Frontal cortex (tissue), 4 donors: ENCODE measurements at places on chromosomes 4 and X.

- no peak for DNase-seq
Observed at GRCh38 chrX:154298312-154298711, 2.7 kb downstream of the TKTL1 start.

DNA sequence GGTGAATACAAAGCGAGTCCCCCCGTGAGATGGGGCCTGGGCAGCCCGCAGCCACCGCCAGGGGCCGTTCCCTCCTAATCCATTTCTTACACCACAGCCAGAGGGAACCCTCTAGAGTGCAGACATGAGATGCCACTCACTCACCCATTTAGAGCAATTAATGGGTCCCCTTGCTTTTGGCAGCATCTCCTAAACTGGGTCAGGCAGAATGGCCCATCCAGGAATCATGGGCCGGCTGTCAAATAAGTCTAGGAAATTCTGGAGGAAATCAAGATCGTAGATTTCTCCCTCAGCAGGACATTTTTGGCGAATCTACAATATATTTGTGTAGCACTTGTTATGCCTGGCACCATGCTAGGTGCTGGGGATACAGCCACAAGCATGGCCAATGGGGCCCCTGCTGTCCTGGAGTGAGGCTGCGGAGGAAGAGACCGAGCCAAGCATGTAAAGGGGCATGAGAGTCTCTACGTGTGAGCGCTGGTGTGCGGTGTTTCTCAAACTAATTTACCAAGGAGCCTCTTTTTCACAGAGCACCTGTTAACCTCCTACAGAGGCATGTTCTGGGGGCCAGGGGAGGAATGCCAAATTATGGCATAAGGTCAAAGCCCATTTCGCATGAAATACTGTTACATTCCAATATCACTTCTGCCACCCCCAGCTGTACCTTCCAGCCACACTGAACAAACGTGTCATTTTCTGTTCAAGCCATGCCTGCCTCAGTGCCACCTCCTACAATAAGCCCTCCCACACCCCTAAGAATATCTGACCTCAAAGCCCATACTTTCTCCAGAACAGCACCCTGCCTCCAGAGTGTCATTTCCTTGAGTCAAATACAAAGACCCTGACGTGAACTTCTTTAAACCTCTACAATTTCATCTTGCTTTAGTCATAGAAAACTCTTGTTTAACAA is 28.1 kb upstream of the JAKMIP1 start:
- no peak for DNase-seq

DNA sequence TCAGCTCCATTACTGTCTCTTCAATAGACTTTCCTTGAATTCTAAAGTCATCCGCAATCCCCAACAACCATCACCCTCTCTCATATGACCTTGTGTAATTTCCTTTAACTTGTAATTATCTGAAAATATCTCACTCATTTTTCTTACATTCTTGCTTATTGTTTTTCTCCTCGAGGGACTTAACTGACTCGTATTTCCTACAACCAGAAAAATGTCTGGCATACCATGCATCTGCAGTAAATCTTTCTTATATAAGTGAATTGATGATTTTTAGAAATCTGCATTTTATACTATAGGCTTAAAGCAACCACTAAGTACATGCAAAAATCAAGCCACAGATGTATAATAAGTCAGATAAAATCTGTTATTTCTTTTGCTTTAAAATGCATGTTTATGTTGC is 276.7 kb downstream of the UNC5C start:
- DNase-seq: no peak

- DNase-seq: peak; percentile 34
Observed at GRCh38 chrX:130173190-130173895, 1.6 kb downstream of the RAB33A start.

DNA sequence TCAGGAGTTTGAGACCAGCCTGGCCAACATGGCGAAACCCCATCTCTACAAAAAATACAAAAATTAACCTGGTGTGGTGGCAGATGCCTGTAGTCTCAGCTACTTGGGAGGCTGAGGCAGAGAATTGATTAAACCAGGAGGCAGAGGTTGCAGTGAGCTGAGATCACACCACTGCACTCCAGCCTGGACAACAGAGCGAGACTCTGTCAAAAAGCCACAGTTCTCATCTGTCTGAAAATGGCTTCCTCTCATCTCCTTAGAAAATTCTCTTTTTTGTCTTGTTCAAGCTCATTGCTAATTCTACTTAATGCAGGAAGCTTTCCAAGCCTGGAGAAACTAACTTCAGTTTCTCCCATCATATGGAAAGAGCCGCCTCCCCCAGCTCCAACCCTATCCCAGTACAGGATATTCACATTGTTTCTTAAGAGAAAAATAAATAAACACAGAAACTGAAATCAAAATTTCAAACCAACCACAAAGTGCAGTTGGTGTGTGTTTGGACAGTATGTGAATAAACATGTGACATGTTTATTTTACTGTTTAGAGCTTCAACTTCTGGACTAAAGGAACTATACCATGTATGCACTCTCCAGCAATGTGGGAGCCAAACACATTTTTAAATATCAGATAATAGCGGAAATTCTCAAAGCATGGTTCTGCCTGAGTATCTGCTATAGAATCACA is 55.0 kb upstream of the GAB1 start:
- no peak for DNase-seq

DNA sequence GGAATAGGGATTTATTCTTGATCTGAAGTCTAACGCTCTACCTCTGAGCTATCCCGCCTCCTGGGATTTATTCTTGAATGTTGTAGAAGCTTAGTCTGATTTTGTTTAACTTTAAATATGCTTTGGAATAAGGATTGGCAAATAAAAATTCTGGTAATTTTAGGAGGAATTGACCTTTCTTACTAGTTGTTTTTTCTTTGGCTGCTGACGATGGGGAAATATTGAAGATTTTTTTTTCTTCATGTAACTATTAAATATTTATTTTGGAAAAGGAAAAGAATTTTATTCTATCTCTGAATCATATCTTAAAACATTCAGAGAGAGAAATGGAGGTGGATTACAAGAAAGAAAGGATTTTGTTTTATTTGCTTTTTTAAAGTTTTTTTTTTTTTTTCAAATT is 122.9 kb downstream of the PDLIM5 start:
- DNase-seq: no peak

DNA sequence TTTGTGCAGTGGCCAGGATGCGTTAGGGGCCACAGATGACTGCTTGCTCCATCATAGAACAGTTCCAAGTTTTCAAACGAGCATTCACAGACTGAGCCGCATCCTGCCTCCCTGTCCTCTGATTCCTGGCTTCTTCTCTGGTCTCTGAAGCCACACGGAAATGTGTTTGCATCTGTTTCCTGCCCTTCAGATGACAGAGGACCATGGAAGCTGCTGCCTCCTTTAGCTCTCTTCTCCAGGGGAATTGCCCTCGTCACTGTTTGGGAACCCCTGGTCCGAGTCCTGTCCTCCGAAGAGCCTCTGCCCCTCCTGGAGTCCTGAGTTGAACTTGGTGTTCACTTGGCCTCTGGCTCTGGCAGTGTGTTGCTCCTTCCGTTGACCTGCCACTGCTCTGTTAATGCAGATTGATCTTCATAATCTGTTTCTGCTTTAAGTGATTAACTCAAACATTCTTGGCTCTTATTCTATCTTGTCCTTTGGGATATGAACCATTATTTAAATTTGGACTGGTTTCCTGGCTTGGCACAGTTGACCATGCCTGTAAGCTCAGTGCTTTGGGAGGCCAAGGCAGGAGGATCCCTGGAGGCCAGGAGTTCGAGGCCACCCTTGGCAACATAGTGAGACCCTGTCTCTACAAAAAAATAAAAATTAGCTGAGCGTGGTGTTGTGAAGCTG is 96.0 kb downstream of the PTTG2 start:
- DNase-seq: no peak

- no peak for DNase-seq
Observed at GRCh38 chr4:44210750-44211149, 237.9 kb downstream of the KCTD8 start.

DNA sequence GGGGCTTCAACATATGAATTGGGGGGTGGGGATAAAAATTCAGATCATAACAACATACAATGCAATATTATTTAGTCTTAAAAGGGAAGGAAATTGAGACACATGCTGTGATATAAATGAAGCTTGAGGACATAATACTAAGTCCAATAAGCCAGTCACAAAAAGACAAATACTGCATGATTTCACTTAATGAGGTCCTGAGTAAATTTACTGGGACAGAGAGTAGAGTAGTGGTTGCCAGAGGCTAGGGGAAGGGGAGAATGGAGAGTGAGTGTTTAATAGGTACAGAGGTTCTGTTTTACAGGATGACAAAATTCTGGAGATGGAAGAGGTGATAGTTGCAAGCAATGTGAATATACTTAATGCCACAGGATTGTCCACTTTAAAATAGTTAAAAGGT is 89.2 kb upstream of the RAPGEF2 start:
- DNase-seq: no peak

- DNase-seq: no peak
Observed at GRCh38 chr4:54063737-54064316, 578 bp downstream of the CHIC2 start.

DNA sequence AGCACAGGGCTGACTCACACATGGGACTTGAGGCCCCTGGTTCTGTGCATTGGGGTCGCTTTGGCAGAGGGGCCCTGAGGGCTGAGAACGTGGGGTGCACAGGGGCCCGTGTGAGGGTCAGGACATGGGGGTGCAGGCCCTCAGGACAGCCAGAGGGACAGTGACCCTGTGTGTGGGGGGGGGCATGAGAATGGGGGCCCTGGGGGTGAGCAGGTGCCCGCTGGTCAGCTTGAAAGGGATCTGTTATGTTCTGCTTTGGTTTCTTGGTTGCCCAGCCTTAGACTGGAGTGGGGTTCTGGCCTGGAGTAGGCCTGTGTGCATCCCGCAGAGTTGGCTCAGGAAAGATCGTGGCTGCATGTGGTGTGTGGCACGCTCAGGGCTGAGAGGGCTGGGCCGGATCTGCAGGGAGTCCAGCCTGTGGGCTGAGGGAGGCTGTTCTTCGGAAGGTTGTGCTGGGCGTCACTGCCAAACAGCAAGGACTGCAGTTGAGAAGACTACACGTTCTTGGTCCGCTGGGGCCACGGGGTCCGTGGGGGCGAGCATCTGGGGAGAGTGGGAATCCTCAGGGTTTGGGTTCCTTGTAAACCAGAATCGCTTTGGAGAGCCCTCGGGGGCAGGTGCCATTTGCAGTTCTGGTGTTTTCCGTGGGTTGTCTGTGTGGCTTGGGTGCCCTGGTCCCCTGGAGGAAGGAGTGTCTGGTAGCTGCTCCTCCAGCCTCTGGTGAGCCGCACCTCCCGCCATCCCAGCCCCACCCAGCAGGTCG is 15.2 kb upstream of the UVSSA start:
- DNase-seq: no peak

DNA sequence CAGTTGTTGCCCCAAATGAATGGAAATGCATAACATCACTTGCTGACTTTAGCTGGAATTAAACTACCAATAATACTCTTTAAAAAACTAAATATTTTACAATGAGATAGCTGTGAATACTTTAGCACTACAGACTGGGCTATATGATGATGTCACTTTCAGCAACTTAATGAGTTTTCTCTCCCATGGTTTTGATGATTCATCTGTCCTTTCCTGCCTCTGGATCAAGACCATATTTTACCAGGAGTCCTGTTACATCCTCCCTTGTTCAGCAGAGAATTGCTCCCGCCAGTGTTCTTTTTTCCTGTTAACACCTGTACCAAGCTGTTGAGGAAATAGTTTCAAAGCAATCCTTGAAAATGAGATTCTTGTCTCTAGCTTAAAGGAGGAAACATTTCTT is 543.0 kb downstream of the SPRY1 start:
- DNase-seq: no peak

DNA sequence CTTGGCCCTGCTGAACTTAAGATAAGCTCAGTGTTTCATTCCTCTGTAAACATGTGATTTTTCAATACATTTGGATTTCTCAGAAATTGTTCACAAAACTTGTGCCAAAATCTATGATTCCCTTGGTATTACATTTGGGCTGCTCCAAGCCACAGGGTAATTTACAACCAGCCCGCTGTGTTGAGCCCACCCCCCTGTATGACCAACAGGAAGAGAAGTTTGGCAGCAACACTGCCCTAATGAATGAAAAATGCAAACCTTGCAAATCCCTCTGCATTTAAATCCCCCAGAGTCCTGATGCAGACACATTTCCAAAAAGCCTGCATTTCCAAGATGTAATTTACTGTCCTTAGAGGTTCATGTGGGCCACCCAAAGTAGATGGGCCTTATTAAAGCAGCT is 34.1 kb upstream of the GAB1 start:
- DNase-seq: no peak

- no peak for DNase-seq
Observed at GRCh38 chr4:6710996-6711395, 1.3 kb upstream of the MRFAP1L1 start.

DNA sequence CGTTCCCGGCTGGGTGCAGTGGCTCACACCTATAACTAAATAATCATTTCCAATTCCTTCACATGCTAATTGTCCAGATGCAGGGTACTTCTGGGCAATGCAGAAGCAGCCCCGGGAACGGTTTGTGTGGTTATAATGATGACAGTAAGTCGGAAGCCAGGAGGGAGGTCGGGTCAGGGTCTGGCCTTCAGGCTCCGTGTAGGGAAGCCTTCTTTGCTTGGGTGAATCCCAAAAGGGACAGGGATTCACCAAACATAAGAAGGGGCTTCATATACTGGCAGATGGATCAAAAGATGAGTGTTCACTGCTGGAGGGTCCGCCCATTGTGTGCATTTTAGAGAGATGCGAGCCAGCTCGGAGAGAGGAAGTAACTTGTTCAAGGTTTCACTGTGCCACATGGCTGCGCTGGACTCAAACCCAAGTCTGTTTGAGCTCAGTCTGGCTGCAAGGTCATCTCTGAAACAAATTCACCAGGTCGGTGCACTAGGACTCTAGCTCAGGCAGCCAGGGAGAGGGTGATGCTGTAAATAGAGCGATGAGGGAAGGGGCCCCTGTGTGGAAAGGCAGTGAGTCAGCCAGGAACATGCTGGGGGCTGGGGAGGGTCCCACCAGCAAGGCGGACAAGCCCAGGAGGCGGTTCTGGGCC is 4.8 kb upstream of the KIAA0232 start:
- no peak for DNase-seq

- no peak for DNase-seq
Observed at GRCh38 chrX:22349116-22349515, 76.4 kb downstream of the CBLL2 start.

- DNase-seq: no peak
Observed at GRCh38 chr4:147860960-147861359, 129.1 kb downstream of the ARHGAP10 start.

GRCh38 chr4:80073473-80074008 is 512 bp upstream of the ANTXR2 start:
- no peak for DNase-seq

- DNase-seq: no peak
Observed at GRCh38 chr4:8247047-8247930, 22.3 kb upstream of the HTRA3 start.

DNA sequence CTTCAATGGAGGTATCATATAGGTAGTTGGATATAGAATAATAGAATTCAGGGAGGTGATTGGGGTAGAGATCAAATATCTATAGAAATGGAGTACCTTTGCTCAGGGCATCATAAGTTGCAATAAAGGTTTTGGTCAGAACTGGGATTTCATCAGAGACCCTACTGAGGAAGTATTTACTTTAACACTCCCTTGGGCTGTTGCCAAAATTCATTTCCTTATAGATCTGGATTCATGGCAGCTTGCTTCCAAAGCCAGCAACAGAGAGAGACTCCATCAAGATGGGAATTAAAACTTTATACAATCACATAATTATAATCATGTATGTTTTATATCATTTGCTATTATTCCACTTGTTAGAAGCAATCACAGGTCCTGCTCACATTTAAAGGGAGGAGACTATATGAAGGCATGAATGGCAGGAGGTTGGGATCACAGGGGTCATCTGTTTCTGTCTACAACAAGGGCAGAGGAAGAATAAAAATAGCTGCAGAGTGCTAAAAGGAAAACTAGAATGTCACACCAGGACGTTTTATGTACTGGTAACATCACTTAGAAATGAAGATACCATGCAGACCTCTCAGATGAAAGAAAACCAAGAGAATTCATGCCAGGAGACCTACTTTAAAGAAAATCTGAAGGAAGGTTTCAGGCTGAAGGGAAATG is 902.1 kb upstream of the LCORL start:
- no peak for DNase-seq
